ENCODE measurements at places on chromosomes 7 and 10.

DNA sequence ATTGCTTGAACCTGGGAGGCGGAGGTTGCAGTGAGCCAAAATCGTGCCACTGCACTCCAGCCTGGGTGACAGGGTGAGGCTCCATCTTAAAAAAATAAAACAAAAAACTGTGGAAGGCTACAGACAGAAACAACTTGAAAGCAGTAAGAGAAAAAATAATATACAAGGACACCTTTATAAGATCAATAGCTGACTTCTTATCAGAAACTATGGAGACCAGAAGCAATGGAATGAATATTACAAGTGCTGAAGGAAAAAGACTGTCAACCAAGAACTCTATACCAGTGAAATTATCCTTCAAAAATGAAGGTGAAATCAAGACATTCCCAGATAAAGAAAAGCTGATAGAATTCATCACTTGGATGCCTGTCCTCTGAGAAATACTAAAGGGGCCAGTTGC lies 49.0 kb downstream of the RBAK start:
- DNase-seq = no peak

- DNase-seq = no peak
Observed at GRCh38 chr7:104207348-104207730, 474 bp downstream of the ORC5 start.

DNA sequence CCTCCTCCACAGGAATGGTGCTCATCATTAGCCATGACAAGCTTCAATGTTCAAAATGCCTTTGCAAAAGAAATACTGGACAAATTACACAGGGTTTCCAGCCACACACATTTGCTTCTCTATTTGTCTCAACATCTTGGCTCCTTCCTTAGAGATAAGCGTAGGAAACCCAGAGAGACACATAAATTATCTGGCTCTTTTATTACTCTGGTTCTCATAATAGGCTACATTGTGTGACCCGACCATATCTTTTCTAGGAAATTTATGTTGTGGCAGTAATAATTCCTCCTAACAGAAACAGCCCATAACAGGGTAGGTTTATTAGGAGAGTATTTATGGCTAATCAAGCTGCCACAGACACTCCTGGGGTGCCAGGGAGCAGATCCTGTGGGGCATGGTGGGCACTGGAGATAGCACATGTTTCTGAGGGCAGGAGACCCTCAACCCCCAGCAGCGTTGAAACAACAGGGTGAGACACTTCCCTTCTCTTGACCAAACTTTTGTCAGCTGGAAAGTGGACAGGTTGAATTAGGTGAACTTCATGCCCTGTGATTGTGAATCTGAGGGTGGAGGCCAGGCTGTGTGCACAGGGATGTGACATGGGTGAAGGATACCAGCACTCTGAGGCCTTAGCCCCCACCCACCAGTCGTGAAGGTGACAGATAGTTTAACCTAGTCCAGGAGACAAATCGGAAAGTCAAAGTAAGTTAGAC lies 295.9 kb upstream of the ZNF32 start:
- no peak for DNase-seq

DNA sequence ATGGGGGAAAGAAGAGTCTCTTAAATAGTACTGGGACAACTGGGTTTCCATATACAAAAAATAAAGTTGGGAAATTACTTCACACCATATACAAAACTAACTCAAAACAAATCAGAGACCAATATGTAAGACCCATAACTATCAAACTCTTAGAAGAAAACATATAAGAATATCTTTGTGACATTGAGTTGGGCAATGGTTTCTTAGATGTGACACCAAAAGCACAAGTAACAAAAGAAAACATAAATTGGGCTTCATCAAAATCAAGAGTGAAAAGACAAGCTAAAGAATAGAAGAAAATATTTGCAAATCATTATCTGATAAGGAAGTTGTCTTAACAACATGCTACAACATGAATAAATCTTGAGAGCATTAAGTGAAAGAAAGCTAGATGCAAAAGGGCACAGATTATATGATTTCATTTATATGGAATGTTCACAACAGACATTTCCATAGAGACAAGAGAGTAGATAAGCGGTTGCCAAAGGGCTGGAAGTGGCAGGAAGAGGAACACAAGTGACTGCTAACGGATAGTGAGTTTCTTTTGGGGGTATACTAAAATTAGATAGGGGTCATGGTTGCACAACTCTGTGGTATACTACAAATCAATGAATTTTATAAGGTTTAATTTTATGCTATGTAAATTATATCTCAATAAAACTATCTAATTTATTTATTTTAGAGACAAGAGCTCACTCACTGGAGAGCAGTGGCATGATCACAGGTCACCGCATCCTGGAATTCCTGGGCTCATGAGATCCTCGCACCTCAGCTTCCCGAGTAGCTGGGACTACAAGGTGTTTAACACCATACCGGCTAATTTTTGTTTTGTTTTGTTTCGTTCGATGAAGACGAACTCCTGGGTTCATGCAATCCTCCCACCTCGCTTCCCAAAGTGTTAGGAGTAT lies 35.4 kb downstream of the JMJD1C start:
- no peak for DNase-seq

DNA sequence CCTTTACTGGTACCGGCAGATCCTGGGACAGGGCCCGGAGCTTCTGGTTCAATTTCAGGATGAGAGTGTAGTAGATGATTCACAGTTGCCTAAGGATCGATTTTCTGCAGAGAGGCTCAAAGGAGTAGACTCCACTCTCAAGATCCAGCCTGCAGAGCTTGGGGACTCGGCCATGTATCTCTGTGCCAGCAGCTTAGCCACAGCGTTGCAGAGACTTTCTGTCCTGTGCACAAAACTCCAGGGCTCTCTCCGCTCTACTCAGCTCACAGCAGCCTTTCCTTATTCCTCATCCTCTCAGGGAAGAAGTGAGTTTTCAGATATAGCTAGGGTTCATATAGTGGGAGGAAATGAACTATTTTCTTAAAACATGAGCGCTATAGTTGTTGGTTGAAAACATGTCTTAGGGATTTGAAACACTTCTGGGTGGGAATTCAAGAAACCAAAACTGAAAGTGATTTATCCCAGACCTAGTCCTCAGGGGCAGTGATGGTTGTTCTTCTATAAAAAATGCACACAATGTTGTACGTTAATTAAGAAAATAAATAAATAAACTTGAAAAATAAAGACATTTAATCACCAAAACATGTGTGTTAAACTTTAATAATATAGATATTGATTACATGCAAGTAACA lies 150.2 kb upstream of the PRSS58 start:
- DNase-seq = no peak

DNA sequence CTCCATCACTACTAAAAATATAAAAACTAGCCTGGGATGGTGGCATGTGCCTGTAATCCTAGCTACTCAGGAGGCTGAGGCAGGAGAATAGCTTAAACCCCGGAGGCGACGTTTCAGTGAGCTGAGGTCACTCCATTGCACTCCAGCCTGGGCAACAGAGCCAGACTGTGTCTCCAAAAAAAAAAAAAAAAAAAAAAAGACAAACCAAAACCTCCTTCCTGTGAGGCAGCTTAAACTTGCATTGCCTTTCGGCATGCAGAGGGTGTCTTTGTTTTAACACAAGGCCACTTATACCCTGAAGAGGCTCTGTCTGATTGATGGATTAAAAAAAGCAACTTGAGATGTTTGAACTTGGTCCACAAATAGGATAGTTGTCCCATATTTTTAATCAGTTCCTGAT lies 128.4 kb upstream of the RSU1 start:
- DNase-seq = no peak

GRCh38 chr7:100222445-100223132 lies 2.8 kb downstream of the PVRIG start:
- DNase-seq = no peak

- no peak for DNase-seq
Observed at GRCh38 chr7:155263581-155264143, 34.0 kb upstream of the INSIG1 start.

DNA sequence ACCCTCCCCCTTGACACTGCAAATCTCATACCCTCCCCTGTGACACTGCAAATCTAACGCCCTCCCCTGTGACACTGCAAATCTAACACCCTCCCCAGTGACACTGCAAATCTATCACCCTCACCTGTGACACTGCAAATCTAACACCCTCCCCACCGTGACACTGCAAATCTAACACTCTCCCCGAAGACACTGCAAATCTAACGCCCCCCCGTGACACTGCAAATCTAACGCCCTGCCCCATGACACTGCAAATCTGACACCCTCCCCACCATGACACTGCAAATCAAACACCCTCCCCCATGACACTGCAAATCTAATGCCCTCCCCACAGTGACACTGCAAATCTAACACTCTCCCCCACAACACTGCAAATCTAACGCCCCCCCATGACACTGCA lies 603.7 kb downstream of the DNAJB6 start:
- no peak for DNase-seq

DNA sequence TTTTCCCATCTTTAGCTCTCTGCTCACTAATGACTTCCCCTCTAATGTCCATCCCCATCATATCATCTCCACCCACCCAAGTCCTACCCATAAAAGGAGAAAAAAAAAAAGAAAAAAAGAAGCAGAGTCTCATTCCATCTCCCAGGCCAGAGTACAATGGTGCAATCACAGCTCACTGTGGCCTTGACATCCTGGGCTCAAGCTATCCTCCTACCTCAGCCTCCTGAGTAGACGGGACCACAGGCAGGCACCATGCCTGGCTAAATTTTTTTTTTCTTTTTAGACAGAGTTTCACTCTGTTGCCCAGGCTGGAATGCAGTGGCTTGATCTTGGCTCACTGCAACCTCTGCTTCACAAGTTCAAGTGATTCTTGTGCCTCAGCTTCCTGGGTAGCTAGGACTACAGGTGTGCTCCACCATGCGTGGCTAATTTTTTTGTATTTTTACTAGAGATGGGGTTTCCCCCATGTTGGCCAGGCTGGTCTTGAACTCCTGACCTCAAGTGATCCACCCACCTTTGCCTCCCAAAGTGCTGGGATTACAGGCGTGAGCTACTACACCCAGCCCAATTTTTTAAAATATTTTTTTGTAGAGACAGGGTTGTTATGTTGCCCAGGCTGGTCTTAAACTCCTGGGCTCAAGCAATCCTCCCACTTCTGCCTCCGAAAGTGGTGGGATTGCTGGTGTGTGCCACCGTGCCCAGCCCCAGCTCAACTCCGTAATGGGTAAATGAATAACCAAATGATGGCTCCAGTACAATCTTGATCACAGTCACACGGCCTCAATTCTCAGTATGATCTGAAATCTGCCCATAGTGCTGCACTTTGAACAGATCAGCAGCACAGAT lies 24.6 kb upstream of the SGMS1 start:
- no peak for DNase-seq

DNA sequence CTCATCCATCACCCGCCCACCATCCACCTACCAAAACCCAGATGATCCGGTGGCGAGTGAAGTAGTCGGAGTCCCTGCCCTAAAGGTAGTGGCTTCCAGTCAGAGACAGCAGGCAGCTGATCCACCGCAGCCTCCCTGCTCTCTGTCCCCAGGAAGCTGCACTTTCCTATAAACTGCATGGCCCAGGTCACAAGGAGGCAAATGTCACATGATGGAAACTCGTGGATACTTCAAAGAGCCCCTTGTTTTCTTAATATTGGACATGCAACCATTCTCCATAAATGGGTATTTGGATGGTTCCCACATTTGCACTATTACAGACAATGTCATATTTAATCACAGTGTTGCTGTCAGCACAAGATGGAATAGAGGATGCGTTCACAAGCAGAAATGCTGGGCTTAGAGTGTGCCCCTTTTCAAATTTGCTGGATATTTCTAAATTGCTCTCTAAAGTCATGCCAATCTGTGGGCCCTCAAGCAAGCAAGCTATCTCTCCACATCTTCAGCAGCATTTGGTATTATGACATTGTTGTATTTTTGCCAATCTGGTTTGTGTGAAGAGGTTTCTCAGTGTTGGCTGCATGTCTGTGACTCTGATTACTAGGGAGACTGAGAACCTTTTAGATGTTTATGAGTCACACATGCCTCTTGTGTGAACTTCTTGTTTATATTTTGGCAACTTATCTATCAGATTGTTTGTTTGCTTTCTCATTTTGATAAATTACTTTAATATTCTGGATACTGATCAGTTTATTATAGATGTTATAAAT lies 822.0 kb downstream of the TNS3 start:
- no peak for DNase-seq

DNA sequence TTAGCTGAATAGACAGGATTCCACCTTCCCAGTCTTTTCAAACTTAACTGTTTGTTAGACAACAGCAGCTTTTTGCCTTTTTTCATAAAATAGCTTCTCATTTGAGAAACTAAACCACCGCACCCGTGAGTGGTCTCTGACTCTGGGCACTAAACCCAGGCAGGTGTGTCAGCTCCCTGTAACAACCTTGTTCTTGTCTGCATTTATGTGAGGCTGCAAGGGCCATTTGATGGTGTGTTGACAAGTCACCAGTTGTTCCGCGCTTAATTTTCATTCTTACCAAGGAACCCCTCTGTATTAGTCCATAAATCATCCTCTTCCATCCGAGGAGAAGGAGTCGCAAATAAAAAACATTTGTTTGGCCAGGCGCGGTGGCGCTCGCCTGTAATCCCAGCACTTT lies 1.5 kb downstream of the STOX1 start:
- no peak for DNase-seq

DNA sequence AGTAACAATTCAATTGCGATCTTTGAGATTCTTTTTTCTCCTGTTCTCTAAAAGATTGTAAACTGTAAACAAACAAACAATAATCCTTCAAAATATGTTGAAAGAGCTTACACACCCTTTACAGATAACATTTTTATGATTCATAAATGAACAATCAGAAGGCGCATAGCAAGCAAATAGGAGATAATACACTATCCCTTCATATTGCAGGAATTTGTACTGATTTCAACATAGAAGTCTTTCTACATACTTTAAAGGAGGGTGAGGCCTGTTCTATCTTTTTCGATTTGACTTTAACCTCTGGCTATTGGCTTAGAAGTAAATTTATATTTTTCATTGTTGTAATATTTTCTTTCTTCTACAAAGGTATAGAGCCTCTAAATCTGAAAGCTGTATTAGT lies 57.2 kb downstream of the TFEC start:
- no peak for DNase-seq

DNA sequence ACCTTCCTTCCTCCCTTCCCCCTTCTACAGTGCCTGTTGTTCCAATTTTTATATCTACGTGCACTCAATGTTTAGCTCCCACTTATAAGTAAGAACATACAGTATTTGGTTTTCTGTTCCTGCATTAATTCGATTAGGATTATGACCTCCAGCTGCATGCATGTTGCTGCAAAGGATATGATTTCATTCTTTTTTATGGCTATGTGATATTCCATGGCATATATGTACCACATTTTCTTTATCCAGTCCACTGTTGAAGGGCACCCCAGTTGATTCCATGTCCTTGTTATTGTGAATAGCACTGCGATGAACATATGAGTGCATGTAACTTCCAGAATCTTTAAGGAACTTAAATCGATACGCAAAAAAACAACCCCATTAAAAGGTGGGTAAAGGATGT lies 39.9 kb downstream of the BET1 start:
- no peak for DNase-seq

DNA sequence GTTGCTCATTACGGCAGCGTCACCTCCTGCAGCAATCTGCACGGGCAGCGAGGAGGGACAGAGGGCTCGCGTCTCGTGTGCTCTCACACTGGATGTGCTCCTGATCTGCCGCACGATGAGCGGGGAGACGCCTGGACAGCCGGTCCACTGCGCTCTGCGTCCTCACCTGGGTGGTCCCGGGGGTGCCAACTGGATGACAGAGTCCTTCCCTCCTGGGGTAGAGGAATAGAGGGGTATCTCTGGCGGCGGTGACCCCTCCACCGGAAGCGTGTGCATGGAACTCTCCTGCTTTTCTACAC lies 3.4 kb downstream of the FAM20C start:
- DNase-seq = no peak
